ENCODE measurements at places on chromosomes 6 and 20.

- DNase-seq, result no peak
Measured at GRCh38 chr6:51099201-51099600, 280.5 kb downstream of the TFAP2B start.

DNA sequence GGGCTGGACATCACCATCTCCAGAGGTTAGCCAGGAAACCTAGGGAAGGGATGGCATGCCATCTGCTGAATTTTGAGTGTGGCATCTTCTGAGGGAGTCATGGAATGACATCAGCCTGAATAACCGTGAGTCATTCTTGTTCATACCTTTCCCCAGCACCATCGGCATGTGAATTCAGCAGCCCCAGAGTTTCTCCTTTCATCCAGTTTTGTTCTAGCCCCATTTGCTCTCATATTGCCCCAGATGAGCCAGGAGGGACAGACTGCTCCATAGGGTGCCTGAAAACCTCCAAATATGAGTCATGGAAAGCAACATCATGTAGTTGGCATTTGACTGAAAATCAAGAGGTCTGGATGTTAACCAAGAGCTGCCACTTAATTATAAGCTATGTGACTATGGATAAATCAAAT lies 219.2 kb upstream of the SGK1 start:
- no peak for DNase-seq

GRCh38 chr20:29448806-29449470 lies 1808.5 kb upstream of the DEFB115 start:
- DNase-seq, result no peak

DNA sequence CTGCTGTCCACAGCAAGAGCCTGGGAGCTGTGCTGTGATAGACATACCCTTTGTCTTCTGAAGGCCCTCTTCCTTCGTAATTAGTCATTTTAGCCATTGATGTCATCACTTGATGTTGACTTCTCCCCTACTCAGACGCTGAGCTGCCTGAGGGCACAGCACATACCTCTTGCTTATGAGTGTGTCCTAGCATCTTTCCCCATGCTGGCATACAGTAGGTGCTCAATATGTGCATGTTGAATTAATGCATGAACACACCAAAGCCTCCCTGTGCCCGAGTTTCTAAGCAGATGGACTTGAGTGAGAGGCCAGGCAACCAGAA lies 35.8 kb upstream of the FAM83D start:
- DNase-seq, result no peak

GRCh38 chr6:133854041-133854363 lies 34.9 kb upstream of the TCF21 start:
- DNase-seq, result no peak

GRCh38 chr6:95685822-95686221 lies 108.5 kb downstream of the MANEA start:
- no peak for DNase-seq

DNA sequence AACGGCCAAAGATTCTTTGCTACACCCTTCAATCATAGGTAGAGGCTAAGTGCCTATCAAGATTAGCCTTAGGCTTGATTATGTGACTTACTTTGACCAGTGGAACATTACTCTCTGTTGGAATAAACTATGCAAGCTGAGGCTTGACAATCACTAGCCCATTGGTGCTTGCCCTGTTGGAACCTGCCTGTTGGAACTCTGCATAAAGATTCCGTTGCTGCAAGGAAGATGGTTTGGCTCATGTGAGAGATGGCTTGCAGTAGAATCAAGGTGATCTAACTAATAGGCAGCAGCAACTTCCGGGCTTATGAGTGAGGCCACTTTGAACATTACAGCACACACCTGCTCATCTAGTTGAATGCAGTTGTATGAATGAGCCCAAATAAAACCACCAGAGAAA lies 227.7 kb upstream of the TSHZ2 start:
- no peak for DNase-seq

DNA sequence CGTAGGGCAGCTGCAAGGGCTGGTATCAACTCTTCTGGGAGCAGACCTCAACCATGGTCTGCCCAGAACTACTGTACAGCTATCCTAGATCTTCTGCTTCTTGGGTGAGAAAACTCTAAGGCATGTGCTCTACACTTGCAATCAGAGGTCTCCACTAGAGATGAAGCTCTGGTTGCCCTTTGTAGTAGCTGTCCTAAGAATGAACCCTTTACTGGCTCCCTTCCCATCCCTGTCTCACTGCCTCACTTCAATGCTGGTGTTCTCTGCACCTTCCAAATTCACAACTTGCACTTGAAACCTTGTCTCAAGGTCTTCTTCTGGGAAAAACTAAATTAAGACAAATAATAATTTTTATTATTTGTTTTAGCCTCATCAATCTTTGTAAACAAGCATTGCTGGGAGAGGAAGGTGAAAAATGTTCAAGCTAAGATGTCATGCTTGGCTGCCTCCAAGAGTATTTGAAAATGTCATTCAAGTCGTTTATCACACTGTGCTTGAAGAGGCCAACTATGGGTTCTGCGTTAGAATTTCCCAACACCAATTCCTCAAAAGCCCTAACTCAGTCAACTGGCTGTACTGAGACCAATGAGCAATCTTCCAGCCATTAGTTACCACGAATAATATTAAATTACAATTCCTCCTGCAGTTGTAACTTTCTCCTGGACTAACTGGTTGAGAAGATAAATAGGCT lies 255.7 kb upstream of the PRND start:
- peak; percentile 20 for DNase-seq

- no peak for DNase-seq
Measured at GRCh38 chr6:167742719-167743303, 83.9 kb upstream of the AFDN start.

DNA sequence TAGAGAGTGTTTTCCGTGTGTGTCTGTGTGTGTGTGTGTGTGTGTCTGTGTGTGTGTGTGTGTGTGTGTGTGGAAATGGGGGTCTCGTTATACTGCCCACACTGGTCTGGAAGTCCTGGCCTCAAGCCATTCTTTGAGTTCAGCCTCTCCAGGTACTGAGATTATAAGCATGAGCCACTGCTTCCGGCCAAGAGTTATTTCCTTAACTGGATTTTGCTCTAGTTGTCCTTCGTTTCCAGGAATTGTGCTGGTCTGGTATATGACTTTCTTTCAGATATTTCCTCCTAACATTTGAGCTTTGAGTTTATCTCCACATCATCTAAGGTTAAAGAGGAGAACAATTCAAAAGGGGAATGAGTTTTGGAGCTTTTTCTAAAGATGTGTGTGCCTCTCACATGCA lies 124.8 kb downstream of the SH3BGRL2 start:
- no peak for DNase-seq

GRCh38 chr6:32886681-32887383 lies 32.8 kb downstream of the PSMB9 start:
- no peak for DNase-seq

GRCh38 chr6:129041563-129041962 lies 158.6 kb downstream of the LAMA2 start:
- DNase-seq, result no peak

DNA sequence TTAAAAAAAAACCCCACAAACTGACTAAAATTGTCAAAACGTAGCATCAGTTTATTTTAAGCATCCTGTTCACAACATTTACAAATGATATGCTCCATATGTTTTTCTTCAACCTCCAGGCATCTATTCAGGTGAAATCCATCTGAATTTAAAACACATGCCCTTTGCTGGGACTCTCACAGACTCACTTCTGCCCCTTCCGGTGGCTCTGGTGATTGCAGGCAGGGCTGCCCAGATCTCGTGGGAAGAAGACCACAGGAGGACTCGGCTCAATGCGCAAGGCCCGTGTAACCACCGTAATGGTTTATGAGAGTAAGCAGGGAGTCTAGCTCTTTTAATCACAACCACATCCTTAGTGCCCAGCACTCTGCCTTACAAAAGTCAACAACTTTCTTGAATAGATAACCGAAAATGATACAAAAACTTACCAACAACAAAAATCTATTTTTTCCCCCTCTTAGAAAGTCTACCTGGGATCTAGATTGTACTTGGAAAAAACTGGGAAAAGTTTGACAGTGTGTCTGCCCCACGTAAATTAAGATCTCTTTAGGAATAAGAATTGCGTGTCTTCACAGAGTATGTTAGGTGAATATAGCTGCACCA lies 139.1 kb downstream of the KIF16B start:
- DNase-seq, result no peak

- DNase-seq, result no peak
Measured at GRCh38 chr20:45827712-45828111, 600 bp upstream of the TNNC2 start.

DNA sequence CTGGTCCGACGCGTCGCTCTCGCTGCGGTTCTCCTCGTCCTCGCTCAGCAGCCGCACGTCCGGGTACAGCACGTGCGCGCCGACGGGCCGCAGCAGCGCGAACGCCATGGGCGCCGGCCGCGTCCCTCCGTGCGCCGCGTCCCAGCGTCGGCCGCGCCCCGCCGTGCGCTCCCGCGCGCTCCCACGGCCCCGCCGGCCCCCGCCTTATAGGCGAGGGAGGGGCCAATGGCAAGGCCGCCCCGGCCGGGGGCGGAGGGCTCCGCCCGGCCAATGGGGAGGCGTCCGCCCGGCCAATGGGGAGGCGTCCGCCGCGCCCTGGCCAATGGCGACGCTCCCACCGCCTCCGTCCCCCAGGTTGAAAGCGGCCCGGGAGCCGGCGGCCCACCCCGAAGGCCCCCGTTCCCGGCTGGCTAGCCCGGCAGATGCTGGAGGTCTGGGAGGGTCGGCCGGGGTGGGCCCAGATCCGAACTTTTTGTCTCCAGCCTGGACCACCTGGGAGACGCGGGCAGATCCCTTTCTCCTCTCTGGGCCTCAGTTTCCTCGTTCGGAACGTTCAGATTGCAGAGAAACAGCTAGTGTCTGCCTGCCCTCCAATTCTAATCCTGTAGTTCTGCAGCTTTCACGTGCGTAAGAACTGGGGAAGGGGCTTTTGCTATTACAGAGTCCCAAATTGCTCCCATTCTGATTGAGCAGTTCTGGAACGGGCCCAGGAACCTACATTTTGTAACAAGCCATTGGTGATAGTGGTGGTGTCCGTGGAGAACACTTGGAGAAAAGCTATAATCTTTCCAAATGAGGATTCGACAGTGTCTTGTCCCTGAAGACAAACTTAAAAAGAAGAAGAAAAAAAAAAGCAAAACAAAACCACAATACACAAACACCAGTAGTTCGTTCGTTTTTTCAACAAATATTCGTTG lies at the start of gene TCF15:
TCF15 (minus strand) TSS at position 180 of the 917 bp plus-strand sequence; CDS start at position 108, 72 bp downstream.
- DNase-seq, result no peak

- DNase-seq, result no peak
Measured at GRCh38 chr6:128567029-128567428, 46.6 kb upstream of the PTPRK start.

GRCh38 chr20:22833851-22834250 lies 201.3 kb upstream of the SSTR4 start:
- no peak for DNase-seq

GRCh38 chr20:41169791-41170351 lies 32.5 kb downstream of the PLCG1 start:
- no peak for DNase-seq

DNA sequence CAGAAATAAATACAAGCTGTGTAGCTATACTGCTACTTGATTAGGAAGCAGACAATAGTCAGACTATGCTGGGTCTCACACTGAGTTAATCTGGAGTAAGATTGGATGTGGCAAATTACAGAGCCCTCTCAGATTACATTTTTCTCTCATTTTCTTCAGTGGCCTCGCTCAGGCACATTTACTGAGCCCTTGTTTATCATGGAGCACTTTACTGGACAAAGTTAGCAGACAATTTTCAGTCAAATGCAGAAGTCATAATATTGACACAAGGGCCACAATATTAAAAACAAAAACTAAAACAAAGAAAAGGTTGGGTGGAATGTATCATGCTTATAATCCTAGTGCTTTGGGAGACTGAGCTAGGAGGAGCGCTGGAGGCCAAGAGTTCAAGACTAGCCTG lies 95.0 kb upstream of the MAP3K7 start:
- no peak for DNase-seq

DNA sequence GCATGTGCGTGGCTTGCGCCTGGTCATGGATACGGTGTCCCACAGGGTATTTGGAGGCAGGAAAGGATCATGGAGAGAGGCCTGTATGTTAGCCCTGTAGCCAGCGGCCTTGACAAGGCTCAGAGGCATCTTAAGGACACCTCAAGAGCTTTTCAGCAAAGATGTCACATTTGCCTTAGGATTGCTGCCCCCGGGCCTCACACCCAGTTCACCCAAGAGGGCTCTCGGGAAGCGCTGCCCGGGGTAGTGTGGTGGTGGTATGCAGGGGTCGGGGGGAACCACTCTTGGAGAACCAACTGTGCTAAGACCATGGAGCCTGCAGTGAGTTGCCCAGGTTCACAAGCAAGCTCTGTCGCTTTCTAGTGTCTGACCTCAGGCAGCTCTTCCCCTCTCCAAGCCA lies 36.9 kb upstream of the VSTM2L start:
- DNase-seq, result no peak

- DNase-seq, result peak; percentile 72
Measured at GRCh38 chr6:7138921-7139358, 31.2 kb downstream of the RREB1 start.

DNA sequence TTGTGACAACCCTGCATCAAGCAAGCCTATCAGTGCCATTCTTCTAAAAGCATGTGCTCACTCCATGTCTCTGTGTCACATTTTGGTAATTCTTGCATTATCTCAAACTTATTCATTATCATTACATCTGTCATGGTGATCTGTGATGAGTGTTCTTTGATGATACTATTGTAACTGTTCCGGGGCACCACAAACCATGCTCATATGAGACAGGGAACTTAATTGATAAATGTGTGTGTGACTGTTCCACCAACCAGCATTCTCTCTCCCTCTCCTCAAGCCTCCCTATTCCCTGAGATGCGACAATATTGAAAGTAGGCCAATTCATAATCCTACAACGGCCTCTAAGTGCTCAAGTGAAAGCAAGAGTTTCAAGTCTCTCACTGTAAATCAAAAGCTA lies 4.0 kb downstream of the HUS1B start:
- no peak for DNase-seq

GRCh38 chr6:95576218-95576997 lies 927 bp upstream of the MANEA start:
- peak; percentile 39 for DNase-seq

DNA sequence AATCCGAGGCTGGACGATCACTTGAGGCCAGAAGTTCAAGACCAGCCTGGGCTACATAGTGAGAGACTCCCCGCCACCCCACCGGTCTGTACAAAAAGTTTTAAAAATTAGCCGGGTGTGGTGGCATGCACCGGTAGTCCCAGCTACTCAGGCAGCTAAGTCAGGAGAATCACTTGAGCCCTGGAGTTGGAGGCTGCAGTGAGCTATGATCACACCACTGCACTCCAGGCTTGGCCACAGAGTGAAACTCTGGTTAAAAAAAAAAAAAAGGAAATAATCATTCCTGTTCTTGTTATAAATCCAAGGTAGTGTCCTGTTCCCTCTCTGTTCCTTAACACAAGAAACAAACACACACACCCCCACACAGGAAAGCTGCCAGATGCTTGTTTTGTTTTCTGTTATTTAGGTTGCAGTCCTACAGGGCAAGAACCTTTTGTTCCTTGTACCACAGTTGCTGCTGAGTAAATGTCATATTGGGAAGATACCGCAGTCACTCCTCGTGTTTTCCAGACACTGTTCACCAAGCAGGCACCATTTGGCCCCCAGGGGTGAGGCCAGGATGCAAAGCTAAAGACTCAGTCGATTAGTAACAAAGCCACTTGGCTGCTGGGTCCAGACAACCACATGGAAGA lies 28.9 kb downstream of the ASIP start:
- DNase-seq, result no peak

GRCh38 chr6:157898640-157899039 lies 75.6 kb downstream of the SNX9 start:
- no peak for DNase-seq

GRCh38 chr6:26155061-26155930 lies 68.1 kb downstream of the HFE start:
- no peak for DNase-seq

- no peak for DNase-seq
Measured at GRCh38 chr20:5729348-5729747, 20.9 kb upstream of the SHLD1 start.
